Left forelimb (tissue), 1 donor: ENCODE measurements at places on chromosomes 4 and X.

DNA sequence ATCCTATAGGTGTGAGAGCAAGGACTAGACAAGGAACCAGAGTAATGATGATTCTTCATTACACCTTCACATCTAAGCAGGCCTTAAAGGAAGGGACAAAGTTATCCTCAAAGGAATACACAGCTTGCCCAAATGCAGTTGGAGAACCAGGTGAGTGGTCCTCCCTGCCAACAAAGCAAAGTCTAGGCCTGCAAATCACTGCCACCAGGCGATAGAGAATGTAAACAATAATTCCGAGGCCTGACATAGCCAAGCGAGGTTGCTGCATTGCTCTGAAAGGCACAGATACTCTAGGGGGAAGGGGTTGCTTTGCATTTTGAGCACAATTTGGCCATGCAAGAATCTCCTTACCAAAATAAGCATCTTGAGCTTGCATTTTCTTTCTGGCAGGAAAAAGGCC lies 178.2 kb upstream of the FAT1 start:
- no peak for DNase-seq

DNA sequence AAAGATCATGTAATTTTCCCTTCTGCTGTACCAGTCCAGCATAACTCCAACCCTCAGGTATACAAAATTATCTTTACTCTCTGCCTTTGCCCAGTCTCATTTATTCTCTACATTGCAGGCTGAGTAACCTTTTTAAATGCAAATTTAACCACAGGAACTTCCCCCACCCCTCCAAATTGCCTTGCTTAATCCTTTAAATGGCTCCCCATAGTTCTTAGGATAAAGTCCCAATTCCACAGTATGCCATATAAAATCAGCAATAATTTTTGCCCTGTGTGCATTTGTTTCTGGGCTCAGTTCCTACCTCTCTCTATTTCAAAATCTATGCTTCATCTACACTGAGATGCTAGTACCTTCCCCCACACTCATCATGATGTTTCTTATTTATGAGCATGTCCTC lies 879.7 kb downstream of the RPA4 start:
- no peak for DNase-seq

DNA sequence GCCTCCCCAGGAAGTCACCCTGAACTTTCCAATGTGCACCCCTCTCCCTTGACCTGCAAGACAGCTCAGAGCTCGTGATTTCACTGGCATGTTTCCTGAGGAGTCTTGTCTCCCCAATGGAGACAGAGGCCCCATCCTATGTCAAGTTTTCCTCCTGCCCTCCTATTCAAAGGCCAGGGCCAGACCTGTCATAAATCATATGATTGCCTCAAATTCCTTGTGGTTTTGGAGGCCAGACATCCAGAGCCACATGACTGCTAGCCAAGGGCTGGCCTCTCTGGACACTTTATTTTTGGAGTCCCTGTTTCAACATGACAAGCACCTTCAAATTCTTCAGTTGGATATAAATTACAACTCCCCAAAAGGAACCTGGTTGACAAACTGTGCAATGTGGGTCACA lies 76.0 kb upstream of the TFDP3 start:
- no peak for DNase-seq

DNA sequence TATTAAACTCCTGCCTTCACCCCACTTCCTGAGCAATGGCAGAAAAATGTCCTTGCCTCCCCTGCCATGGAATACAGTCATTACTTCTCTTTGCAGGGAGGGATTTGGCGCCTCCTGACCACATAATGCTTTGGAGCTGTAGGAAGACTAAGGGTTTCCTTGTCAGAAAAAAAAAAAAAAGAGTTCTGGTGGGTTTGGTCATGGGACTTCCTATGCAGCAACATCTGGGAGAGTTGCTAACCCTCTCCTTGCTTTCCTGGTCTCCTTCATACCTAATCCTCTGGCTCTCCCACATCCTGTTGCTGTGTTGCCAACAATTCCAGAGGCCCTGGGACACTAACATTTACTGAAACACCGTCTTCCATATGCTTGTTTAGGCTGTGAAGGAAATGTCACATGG lies 75.1 kb upstream of the MBNL3 start:
- DNase-seq: no peak

GRCh38 chr4:140931911-140932310 lies 175.7 kb upstream of the TBC1D9 start:
- no peak for DNase-seq

DNA sequence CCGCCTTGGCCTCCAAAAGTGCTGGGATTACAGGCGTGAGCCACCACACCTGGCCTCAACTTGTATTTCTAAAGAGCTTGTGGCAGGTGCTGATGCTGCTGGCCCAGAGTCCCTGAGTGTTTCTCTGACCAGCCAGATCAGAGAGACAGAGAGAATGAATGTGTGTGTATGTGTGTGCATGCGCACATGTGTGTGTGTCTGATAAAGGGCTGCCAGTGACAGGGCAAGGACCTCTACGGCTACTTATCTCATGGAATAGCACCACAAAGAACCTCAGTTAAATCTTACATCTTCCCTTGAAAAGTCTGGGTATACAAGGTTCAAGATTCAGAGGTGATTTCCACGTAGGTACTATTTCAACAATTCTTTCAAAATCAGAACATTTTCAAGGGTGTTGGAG lies 86.0 kb downstream of the SCD5 start:
- no peak for DNase-seq

DNA sequence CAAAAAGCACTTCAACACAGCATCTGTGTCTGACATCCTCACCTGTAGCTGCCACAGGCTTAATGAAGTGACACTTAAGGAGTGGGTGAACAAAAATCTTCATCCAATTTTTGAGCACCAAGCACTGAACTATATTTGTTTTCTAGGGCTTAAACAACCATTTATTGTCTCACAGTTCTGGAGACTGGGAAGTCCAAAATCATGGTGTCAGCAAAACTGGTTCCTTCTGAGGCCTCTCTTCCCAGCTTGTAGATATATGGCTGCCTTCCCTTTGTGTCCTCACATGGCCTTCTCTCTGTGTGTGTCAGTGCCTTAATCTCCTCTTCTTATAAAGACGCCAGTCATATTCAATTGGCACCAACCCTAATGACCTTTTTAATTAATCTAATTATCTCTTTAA lies 189.2 kb upstream of the CLNK start:
- DNase-seq: no peak

DNA sequence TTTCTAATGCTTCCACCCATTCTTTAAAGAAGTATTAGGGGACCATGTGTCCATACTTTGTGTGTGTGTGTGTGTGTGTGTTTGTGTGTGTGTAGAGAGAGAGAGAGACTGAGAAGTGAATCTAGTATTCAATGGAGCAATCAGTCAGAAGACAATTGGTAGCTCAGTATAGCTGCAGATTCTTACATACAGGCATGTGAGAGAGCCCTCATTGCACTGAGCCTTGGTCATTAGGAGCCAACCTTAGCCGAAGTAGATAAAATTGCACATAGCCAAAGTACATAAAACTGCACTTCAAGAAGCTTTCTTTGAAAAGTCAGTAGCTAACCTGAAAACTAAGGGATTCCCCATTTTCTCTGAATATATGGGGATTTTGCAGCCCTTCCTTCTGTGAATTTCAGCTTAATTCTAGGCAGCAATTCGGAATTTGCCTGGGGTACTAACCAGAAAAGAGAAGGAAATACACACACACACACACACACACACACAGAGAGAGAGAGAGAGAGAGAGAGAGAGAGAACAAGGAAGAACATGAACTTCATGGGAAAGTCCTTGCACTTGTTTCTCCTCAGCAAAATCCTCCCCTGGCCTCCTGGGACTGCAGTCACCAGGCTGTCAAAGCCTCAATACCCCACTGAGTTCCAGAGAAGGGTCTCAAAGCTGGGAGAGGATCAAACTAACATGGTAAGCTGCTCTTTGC lies 1.7 kb upstream of the PRDM8 start:
- DNase-seq: no peak

DNA sequence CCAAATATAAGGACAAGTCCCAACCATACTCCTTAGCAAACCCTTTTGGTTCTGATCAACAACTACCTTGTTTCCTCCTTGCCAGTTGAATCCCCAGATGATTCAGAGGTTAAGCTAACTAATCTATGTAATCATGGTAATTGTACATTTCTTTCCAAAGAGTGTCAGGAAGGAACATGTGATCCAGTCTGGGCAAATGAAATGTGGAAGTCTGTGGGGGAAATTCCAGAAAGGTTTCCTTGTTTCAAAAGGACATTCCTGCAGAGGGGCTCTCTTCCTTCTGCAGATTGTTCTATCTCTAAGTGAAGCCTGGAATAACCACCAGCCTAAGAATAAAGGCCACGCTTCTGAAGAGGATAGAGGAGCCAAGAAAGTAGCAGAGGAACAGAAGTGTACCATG lies 7.0 kb downstream of the PRSS12 start:
- DNase-seq: no peak

DNA sequence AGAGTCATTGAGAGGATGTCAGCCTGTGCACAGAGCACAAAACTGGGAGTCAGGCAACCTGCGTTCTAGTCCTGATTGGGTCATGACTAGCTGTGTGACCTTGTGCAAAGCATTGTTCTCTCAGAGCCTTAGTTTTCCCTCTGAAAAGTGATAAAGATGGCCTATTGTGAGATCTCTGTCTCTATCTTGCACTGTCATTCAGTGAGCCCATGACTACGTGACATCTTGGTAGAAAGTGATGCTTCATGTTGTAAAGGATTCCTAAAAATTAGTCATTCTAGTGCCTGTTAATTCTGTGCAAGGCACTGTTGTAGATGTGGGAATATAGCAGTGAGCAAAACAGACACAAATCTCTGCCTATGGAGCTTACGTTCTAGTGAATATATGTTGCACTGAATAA lies 2.5 kb downstream of the PGRMC1 start:
- no peak for DNase-seq

DNA sequence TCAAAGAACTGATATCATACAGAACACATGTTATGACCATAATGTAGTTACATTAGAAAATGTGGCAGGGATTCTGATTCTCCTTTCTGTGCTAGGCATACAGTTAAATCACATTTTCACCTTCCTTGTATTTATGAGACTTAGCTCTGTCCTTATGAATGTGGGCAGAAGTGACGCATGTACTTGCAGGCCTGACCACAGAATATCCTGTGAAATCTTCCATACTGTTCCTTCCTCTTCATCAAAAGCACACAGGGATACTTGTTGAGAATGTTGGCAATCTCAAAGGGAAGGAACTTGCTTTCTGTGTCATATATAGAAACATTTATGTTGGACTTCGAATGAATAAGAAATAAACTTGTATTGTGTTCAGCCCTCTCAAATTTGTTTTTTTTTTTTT lies 17.2 kb upstream of the MYOZ2 start:
- DNase-seq: no peak

DNA sequence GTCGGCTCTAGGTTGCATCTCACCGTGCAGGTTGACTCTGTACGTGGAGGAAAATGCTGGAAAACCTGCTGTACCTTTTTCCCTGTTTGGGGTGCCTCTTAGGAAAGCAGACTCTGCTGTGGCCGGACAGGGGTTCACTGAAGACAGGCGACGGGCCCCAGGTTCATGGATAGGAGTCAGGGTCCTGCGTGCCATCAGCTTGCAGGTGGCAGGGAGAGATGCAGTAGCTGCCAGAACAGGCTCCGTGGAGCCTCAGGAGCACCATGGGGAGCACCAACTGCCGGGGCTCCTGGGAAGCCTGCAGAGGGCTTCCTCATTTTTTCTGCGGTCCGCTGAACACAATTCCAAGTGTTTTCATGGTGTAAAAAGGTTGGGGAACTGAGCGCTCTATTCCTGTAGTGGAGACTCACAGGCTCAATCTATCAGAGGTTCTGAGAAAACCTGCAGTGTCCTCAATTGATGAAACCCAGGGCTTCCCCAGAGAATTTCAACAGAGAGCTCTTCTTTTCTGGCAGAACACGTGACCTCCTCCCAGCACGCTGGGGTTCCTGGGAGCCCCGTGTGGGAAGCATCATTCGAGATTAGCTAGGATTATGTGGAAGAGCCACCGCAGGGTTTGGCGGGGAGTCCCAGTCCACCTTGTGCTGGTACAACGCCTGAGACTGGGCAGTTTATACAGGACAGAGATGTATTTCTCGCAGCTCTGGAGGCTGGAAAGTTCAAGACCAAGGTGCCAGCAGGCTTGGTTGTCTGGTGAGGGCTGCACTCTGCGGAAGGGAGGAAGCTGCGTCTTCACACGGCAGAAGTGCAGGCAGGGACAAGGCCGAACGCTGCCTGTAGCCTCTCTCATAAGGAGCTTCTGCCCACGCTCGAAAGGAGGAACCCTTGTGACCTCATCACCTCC lies 1.6 kb downstream of the HTRA3 start:
- DNase-seq: no peak

GRCh38 chrX:110146521-110146920 lies 143.6 kb downstream of the TMEM164 start:
- no peak for DNase-seq

- DNase-seq: no peak
Measured at GRCh38 chr4:68180849-68181526, 51.3 kb upstream of the TMPRSS11F start.

GRCh38 chr4:115356176-115356575 lies 242.8 kb upstream of the NDST4 start:
- no peak for DNase-seq

DNA sequence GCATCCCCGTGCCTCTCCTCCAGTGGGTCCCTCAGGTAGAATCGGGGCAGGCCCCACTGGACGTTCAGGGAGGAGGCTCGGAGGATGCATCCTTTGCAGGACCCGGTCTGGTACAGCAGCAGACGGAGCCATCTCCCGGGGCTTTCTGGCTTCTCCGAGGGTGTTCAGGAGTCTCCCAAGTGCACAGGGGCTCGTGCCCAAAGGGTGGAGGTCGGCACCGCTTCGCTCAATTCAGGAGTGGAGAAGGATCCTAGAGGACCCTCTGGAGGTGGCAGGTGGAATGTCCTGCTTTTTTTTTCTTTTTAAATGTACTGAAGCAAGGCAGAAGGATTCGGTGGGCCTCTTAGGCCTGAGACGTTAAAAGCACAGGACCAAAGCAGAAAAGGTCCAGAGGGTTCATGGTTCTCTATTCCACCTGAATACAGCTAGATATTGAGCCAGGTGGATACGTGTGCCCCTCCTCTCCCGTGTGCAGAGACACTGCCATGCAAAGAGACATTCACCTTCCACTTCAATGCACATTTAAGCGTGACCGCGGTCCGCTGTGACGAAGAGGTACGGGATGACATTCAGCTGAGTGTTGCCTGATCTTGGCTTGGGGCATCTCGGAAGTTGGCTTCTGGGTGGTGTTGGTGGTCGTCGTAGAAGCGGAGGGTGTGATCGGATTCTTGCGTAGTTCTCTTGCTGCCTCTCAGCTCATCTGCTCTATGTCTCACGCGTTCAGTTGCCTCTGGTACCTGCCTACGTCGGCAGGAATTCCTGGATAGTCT lies 281.2 kb upstream of the AGTR2 start:
- DNase-seq: no peak

- no peak for DNase-seq
Measured at GRCh38 chr4:3303565-3303824, 10.7 kb downstream of the RGS12 start.

DNA sequence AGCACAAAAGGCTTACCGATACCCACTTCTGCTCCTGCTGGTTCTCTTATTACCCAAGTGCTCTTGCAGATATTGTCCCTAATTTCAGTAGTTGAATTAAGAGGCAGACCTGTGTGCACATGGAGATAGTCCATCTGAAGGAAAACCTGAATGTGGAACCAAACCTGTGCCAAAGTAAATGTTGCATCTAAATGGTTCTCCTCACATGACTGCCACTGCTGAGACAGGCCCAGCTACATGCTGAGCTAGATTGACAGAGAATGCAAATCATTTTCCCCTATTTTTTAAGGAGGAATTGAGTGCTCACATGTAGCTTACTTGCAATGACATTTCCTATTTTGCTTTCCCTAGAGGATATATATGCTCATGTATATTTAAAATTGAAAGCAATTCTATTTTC lies 609.1 kb upstream of the TECRL start:
- DNase-seq: no peak
